Activated CD4-positive, alpha-beta T cell treated with anti-CD3 and anti-CD28 coated beads, Interleukin-2, amount 50 U/mL, for 1 hour (primary cell): ENCODE measurements at places on chromosomes 6 and 20.

DNA sequence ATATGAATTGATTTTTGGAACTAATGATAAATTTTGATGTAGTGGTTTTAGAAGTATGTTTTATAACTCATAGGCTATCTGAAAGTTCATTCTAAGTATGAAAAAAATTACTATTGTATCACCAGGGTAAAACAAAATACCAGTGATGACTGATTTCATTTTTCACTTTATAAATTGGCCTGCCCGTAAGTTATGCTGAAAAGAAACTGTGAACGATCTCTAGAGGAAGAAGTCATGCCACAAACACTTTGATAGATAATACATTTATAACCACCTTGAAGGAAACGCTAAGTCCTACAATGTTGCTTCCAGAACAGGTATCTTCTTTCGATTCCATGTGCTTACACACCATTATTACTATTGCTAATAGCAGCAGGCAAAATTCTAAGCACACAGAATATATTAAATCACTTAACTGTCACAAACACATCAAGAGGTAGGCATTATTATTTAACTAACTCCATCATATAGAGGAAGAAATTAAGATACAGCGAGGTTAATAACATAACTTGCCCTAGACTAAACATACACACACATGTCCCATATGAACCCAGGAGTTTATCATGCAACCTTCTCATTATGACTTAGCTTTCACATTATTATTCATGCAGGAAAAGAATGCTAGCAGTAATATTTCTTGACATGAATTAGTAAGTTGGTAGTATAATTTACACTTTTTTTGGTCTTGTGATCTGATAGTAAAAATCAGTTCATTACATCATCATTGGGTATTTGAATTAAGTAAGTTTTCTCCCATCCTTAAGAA, 44.7 kb downstream of the RGS17 start:
- no peak for DNase-seq

DNA sequence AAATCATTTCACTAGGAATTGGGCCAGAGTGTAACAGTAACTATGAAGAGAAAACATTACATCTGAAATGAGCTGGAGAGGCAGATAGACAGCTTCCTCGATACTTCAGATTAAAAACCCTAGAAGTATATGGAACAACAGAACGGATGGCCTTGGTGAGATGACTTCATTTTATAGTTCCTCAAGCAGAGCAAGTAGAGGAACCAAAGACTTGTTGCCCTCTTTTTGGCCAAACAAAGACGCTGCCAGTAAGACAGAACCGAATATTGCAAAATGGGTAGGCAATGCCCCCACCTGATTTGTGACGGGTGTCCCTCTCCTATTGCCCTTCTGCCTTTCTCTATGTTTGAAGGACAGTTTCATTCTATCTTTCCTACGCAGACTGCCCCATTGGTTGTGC, 53.5 kb downstream of the AGPAT4 start:
- no peak for DNase-seq

DNA sequence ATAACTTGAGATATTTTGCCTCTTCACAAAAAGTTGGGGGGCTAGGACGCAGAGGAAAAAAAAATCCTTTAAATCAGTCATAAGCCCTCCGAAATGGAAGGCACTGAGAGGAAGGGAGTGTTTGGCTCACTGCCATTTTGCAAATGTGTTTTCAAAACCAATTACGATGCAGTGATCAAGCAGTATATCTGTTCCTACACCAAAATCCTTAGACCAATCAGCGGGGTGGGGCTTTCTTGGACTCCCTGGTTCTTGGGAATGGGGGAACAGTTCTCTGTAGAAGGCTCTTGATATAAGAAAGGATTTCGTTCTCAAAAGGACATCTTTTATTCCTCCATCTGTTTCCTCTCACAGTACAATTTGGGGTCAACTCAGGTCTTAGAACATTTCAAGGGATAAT, 478.6 kb upstream of the JARID2 start:
- DNase-seq, result no peak

GRCh38 chr20:23937303-23938117, 51.1 kb downstream of the GGTLC1 start:
- peak; percentile 64 for DNase-seq

DNA sequence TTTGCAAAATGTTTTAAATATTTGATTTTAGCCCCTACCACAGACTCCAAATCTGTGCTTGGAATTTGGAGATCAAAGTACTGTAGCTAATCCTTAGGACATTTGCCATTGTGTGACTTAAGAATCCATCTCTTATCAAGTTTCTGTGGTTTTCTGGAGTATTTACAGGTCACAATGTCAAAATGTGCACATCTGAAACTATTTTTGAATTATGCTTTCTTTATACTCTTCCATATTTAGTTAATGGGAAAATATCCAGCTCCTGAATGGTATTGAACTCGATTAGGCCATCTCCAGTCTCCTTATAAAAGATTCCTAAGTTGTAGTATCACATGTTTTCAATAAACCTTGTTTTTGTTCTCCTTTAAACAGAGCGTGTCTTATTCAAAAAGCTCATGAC, 162.5 kb downstream of the KHDC1L start:
- no peak for DNase-seq

DNA sequence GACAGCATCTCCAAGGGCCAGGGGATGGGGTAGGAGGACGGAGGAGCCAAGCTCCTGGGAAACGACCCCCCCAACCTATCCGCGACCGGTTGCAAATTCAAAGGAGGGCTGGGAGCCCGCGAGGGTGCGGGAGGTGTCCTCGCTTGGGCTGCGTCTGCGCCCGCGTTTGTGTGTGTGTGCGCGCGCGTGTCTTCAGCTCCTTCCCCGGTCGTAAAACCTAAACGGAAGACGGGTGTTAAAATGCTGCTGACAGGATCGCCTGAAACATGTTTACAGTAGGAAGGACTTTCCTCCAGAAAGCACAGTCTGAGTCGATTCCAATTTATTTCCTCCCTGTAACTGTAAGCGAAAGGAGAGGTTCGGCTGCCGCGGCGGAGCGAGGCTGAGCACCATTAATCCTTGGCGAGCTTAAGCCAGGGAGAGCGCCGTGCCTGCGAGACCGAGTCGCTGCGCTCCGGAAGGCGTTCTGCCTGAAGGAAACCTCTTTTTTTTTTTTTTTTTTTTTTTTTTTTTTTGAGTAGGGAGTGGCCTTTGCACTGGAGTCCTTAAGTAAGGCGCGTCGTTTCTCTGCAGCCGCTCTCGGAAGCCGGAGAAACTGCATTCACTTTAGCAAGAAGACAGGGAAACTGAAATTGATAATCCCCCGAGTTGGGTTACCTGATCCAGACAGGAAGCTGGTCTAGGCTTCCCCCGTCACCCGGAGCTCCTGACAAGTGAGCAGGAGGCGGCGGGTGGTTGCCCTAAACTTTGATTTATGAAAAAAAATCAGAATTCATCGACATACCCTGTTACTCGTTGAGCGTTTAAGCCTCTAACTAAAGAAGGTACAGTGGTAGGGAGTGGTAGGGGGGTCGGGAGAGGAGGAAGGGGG, 4.8 kb upstream of the SOX4 start:
- DNase-seq, result peak; percentile 8

DNA sequence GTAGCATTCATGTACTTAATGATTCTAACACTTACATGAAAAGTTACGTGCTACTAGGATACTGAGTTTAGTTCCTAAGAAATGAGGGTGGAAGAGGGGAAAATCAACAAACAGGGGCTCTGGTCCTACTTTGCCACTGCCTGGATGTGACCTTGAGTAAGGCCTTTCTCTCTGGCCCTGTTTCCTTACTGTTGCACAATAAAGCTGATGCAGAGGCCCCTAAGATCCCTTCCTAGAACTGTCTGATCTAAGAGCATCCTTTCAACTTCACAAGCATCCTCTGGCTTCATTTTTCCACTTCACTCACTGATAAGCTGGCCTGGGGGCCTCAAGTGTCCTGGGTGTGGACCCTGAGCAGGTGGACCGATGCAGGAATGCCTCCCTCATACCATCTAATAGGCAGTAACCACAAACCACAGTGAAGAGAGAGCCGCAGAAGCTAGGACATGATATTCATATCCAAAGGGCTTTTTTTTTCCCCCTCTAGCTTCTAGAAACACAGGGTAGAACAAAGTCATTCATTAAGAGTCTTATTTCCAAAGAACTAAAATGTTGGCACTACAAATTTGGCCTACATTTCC, 21.6 kb downstream of the FKBP1A start:
- DNase-seq, result no peak

GRCh38 chr6:3457710-3458602, 1.1 kb upstream of the SLC22A23 start:
- peak; percentile 17 for DNase-seq
